ENCODE measurements at places on chromosomes 12 and 14. TPM values are rescaled to one million over a fixed set of nuclear protein-coding genes. Genes with fewer than 3 reads are reported as not detected.

GRCh38 chr12:19084547-19084946, 45.0 kb upstream of the PLEKHA5 start:
- no peak for DNase-seq

Gene LARP4
- total RNA-seq = 48.4 TPM

Gene RAD52
- 22.9 TPM for total RNA-seq

DNA sequence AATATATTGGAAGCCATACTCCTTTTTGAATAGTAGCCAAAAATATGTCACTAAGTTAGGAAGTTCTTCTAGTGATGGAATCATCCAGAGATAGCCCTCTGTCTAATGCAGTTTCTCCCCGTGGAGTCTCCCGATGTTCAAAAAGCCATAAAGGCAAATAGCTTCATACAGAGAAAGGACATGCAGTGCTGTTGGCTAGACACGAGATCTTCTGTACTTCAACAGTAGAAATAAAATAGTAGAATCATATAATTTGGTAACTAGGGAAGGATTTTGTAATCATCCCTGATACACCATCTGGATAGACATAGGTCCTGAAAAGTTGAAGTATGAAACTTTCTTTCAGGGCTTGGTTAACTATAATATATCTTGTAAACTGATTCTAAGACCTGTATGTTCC, 27.6 kb downstream of the LRFN5 start:
- DNase-seq = no peak

Gene PRB2
- not detected for total RNA-seq

Gene P2RX2
- not detected for total RNA-seq

Gene TAS2R42
- total RNA-seq = not detected

DNA sequence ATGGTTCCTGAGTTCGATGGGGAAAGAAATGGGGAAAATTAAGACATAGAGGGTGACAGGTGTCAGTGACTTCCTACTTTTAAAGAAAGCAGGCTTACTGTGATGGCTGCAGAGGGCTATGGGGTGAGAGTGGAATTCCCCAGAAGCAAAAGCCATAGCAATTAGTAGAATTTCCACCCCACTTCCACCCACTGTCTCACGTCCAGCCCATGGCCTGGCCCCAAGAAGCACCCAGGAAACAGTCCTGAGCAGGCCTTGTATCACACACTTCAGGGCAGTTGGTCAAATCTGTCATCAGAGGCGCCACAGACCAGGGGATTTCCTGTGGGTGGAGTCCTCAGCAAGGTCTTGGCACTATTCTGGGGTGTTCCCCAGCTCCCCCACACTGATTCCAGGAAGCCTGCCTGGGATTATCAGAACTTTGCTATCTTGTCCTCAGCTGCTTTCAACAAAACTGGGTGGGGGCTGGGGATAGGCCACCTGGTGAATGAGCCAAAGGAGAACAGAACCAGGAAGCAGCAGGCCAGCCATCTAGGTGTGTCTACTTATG, 120.1 kb upstream of the CCND2 start:
- peak; percentile 86 for DNase-seq

DNA sequence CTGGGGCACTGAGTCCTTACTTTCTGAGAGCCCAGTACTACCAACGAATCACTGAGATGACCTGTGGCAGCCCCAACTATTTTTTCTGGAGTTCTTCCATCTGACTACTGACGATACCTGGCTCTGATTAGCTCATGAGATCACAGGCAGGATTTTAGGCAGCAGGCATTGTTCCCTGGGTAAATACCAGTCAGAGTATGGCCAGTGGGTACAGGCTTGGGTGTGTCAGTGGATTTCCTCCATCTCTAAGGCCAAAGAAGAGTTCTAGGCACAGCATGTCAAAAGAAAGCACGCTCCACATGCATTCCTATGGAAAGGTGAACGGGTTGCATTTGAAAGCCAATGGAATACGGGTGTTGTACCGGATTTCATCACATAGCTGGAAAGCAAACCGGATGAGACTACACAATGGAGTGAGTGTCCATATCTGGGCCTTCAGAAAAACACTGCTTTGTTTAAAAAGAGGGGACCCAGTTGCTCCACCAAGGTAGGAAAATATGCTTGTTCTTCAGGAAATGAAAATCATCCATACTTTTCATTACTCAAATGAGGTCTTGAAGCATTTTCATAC, 55.0 kb downstream of the PAX9 start:
- no peak for DNase-seq

- DNase-seq = no peak
Observed at GRCh38 chr14:103136388-103137271, 13.4 kb downstream of the TNFAIP2 start.

Gene CELA1
- not detected for total RNA-seq

DNA sequence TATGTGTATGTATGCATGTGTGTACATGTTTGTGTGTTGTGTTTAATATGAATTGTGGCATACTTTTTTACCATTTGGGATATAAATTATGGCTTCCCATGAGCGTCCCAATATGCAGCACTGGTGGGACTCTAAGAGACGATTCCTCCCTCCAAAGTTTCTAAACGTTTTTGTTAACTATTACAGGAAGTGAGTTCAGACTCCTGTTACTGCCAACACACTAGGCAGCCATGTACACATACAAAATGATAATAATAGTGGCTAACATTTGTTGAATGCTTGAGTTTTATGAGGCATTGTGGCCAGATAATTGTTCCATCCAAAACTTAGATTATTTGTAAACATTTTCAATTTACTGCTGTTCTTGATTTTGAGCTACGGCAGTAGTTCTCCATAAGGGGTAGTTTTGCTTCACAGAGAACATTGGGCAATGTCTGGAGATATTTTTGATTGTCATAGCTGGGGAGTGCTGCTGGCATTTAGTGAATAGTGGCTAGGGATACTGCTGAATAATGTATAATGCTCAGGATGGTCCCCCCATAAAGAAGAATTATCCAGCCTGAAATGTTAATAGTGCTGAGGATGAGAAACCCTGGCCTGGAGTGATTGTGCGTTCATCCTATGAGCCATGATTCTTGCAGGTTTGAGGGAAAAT, 45.1 kb downstream of the ARID2 start:
- no peak for DNase-seq
